ENCODE measurements at places on chromosomes 2 and 18.
A peak's percentile ranks its signal among the peaks of the same experiment; 100 is the strongest.

GRCh38 chr2:14313341-14313740 lies 319.2 kb upstream of the LRATD1 start:
- H3K36me3 ChIP-seq, result no peaks in the 10 kb centered on the region
- H3K27me3 ChIP-seq, result peaks cover 3% of the 10 kb centered on the region
- H3K27ac ChIP-seq, result no peak overlapping the region
- H3K4me1 ChIP-seq, result no peaks in the 10 kb centered on the region

DNA sequence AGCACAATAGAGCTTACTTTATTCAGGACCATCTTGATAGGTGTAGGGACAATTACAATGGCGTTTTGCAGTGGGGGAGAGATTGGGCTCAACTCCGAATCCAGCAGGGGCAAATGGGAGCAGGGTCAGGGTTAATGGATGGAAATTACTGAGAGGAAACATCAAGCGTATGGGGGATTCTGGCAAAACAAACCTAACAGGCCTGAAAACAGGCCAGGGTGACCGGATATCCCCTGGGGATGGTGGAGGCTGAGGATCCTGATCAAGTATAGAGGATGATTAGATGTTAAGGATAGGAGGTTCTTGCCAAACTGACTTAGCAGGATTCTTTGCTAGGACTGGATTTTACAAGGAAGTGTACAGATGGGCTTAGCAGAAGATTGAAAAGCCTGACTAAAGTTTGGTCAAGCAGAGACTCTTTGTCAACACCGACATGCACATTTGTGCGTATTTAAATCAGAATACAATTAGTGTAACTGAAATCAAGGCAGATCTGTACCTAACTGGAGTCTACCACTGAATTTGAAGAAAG lies 54.5 kb upstream of the GPR45 start:
- peaks cover 20% of the 10 kb centered on the region for H3K4me1 ChIP-seq
- no peak for DNase-seq
- H3K36me3 ChIP-seq, result no peaks in the 10 kb centered on the region
- H3K27ac ChIP-seq, result no peak overlapping the region
- H3K27me3 ChIP-seq, result no peaks in the 10 kb centered on the region
- H3K4me3 ChIP-seq, result no peak overlapping the region

GRCh38 chr2:46298522-46299353 lies 1.5 kb downstream of the EPAS1 start:
- peaks cover 89% of the 10 kb centered on the region for H3K27me3 ChIP-seq
- peaks cover 23% of the 10 kb centered on the region for H3K4me1 ChIP-seq
- no peaks in the 10 kb centered on the region for H3K36me3 ChIP-seq
- H3K27ac ChIP-seq, result no peak overlapping the region
- no peak for DNase-seq
- H3K4me3 ChIP-seq, result peak overlapping the region; percentile 76

DNA sequence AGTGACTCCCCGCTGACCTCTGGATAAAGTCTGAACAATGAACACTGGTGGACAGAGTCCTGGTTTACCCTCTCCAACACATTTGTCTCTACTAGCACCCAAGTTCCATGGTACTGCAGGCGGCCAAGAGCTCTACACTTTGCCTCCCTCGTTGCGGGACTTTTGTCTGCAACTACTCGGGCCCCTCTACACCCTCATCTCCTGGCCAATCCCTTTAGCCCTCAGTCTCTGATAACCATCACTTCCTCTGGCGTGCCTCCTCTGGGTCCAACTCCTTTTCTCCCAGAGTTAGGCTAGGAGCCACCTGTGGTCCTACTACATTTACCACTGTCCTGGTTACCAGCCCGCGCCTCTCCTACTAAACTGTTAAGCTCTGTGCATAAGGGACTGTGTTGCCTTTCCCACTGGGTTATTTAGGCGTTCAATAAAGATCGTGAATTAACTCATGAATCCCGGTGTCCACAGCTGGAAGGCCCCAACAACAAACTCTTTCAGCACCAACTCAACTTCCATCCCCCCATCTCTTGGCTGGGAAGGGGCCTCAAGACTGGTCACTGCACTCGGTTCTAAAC lies 757 bp downstream of the HDHD2 start:
- peak overlapping the region; percentile 99 for H3K27ac ChIP-seq
- H3K4me3 ChIP-seq, result peak overlapping the region; percentile 89
- peaks cover 25% of the 10 kb centered on the region for H3K4me1 ChIP-seq
- no peaks in the 10 kb centered on the region for H3K27me3 ChIP-seq

DNA sequence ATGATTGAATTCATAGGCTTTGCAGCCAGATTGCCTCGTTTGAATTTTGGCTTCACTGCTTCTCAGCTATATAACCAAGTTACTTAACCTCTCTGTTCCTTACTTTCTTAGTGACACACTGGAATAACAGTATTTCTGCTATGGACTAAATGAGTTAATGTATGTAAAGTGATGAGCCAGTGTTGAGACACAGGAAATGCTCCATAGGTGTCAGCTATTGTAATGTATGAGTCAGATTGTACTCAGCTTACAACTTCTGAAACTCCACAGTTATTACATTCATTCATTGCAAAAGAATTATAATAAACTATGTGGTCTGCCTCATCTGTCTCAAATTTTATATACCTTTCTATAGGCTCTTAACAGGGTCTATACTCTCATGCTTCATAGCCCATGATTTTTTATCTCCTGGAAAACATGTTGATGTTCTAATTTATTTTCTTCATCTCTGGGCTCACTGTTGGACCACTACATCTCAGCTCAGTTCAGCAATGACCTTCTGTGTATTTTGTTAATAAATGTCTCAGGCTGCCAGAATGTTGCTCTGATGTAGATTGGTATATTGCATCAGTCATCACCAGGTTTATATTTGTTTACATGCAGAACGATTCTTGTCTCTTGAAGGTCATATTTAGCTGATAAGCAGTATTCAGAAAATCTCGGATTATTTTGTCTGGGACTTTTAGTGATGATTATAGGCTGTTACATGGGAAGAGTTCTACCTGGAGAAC lies 76.2 kb downstream of the MAP3K20 start:
- H3K4me3 ChIP-seq, result no peak overlapping the region
- no peak for DNase-seq
- no peaks in the 10 kb centered on the region for H3K27me3 ChIP-seq
- peaks cover 20% of the 10 kb centered on the region for H3K36me3 ChIP-seq

DNA sequence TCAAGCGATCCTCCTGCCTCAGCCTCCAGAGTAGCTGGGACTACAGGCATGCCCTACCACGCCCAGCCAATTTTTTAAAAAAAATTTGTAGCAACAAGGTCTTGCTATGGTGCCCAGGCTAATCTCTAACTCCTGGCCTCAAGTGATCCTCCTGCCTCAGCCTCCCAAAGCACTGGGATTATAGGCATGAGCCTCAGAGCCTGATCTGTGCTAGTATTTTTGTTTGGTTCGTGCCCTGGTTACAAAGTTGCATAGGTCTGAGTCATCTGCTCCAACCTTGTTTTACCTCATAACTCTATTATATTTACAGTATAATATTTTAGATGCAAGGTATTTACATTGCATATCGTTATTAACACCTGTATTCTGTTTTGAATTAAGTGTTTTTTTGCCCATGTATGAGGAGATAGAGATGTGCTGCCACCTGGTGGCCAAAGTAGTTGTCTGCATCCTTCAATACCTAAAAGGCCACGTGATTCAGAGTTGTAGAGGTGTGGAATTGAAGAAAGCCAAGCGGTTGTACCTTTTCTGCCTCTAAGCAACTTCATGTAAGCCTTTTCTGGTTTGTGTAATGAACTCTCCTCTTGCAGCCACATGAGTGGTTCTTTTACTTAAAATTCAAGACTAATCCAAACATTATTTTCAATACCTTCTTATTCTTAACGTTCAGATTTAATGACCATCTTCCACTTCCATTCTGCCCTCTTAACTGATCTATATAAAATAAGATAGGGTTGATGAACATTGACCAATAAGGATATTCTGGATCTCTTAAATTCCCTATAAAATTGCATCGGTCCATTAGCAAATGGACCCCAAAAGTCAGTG lies 19.9 kb upstream of the CABYR start:
- H3K27me3 ChIP-seq, result no peaks in the 10 kb centered on the region
- no peaks in the 10 kb centered on the region for H3K4me1 ChIP-seq
- H3K4me3 ChIP-seq, result no peak overlapping the region
- DNase-seq, result peak; percentile 42

Measured in mesothelial cell of epicardium (in vitro differentiated cells).